ENCODE measurements at places on chromosomes 1 and 21. TPM values are rescaled to one million over a fixed set of nuclear protein-coding genes. Genes with fewer than 3 reads are reported as not detected.

Gene CLCNKA
- not detected for total RNA-seq

Gene SYPL2
- total RNA-seq, result 5.5 TPM

Gene CRNN
- not detected for total RNA-seq

Gene IFI44L
- 15.2 TPM for total RNA-seq

Gene IL22RA1
- 0.37 TPM for total RNA-seq

Gene NEK2
- total RNA-seq, result 24.4 TPM

Gene TDRKH
- total RNA-seq, result 3.5 TPM

Gene CA6
- not detected for total RNA-seq

Gene PHTF1
- total RNA-seq, result 23.3 TPM

Gene PLD5
- not detected for total RNA-seq
